ENCODE measurements at places on chromosomes 5 and 9.

DNA sequence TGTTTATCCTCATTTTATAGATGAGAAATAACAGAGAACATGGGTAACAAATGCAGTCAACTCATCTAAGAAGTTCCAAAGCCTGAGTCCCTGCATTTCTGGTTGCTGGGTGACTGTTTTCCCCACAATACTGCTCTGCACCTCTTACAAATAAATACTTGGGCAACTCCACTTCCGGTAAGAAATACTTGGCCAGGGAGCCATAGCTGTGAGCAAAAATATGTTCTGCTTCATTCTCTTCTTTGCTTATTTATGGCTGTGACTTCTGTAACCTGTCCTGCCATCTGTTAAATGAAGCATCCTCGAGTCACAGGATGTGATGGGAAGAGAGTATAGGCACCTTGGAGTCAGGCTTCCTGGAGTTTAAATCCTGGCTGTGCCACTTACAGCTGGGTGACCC, 49.9 kb downstream of the GDNF start:
- DNase-seq: no peak

DNA sequence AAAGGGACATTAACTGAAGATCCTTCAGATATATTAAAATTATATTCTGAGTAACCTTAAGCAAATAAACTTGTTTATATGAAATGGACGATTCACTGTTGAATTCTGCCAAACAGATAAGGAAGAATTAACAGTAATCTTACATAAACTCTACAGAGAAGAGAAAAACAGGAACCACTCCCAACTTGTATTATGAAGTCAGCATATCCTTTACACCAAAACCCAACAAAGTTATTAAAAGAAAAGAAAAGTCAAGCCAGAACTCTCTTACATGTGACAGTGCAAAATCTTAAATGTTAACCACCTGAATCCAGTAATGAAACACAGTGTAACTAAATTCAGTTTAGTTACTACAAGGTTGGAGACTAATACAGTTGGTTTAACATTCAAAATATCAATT, 185.8 kb downstream of the DEPDC1B start:
- no peak for DNase-seq

GRCh38 chr9:14043483-14043882, 270.5 kb downstream of the NFIB start:
- DNase-seq: no peak

GRCh38 chr5:127358740-127359139, 68.1 kb downstream of the MEGF10 start:
- DNase-seq: no peak

GRCh38 chr5:4005335-4005734, 409.7 kb downstream of the IRX1 start:
- DNase-seq: no peak

DNA sequence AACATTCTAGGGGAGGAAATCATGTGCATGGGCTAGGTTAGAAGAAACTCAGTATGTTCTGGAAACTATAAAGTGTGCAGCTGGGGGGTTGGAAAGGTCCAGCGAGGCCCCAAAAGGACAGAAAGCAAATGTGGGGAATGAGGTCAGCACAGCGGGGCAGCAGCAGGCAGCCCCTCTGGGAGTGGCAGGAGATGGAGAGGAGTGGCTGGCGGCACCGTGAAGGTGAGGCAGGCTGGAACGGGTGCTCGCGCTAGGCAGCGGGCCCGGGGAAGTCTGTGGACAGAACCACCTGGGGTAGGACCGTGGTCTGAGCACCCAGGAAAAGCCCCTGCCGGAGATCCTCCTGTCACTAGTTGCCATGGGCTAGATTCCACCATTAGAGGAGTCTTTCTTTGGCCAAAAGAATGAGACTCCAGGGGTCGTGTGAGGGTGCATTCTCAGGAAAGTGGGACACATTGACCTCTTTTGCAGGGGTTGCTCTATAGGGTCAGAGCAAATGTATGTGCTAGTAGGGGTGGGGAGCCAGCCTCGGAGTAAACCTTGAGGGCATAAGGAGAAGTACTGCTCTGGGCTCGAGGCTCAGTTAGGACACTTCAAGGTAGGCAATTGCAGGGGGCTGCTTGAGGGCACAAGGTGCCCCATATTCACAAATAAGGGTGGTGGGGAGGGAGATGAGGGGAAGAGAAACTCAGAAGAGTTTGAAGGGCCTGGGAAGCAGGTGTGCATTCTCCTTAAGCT, 61.2 kb downstream of the IL6ST start:
- DNase-seq: no peak

- no peak for DNase-seq
Observed at GRCh38 chr5:153960269-153961215, 78.2 kb downstream of the FAM114A2 start.

GRCh38 chr5:132471151-132471907, 19.2 kb downstream of the IRF1 start:
- DNase-seq: no peak

- DNase-seq: no peak
Observed at GRCh38 chr5:142865631-142866030, 95.5 kb downstream of the ARHGAP26 start.

DNA sequence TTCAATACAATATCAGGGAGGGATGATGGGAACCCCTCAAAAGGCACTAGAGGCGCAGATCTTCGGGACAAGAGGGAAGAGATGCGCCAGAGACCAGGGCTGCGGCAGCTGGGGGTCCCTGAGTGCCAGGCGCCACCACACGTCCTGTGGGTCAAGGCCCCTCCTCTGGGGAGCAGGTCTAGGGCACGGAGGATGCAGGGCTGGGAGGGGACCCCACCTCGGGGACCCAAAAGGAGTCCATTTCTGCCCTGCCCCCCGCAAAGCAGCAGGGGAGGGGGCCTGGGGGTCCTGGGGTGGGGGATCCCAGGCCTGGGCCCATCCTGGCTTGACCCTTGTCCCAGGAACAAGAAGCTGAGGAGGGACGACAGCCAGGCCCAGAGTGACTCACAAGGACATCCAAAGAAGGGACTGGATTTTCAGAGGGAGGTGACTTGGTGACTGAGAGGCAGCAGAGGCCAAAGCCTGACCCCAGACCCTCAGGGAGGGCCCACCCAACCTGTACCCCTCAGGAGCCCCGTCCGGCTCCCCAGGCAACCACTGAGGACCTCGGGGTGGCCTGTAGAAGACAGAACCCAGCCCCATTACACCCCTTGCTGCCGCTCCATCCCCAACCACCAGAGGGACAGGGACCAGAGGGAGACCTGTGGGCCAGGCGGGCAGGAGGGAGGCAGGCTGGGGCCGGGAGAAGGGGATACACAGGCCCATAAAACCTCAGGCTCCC, 54.2 kb downstream of the LRSAM1 start:
- DNase-seq: peak; percentile 35

DNA sequence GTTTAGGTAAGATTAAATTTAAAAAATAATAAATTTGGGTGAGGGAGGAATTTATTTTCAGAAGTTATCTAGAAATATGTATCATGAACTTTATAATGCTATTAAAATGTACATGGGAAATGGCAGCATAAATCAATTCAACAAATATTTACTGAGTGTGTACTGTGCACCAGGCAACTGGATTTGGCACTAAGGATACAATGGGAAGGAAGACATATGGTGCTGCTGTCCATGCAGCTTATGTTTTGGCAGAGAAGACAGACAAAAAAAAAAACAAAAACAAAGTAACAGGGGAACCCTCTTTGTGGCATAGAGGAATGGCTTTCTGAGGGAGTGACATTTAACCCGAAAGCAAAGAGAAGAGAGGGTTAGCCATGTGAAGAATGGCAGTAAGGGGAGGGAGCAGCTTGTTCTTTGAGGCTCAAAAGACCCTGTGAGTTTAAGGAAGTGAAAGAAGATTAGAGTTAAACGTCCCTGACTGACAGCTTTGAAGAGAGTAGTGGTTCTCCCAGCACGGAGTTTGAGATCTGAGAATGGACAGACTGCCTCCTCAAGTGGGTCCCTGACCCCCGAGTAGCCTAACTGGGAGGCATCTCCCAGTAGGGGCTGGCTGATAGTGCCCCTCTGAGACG, 23.9 kb downstream of the CNTRL start:
- no peak for DNase-seq

DNA sequence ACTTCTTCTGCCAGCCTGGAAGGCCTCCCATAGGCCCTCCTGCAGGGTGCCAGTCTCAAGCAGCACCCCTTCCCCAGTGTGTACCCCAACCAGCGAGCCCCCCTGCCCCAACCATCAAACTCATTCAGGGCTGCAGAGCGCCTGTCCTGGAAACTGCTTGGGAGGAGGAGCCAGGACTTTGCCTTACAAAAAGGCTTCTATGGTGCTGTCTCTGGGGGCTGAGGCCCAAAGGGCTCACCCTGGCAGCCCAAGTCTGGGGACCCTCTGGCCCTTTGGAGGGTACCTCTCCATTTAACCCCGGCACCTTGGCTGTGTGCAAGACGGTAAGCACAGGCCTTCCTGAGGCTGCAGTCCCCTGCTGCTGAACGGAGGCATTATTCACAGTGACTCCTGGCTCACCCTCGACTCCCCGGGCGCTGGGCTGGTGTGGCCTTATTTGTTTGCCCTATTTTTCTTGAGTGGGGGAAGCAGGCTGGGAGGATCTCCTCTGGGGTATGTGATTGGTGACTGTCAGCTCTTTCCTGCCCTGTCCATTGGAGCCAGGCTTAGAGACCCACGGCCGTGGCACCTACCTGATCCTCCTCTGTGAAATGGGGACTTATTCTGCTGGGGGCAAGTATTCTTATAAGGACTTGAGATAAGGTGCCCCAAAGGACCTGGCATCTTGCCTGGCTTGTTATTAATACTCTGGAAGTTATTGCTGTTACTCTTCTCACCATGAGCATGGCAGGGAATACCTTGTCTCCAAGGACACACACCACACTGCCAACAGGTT, 5.8 kb downstream of the LMX1B start:
- no peak for DNase-seq

GRCh38 chr9:15142878-15143534, 164.0 kb downstream of the TTC39B start:
- DNase-seq: peak; percentile 70

GRCh38 chr5:175603987-175604739, 53.7 kb upstream of the HRH2 start:
- no peak for DNase-seq

DNA sequence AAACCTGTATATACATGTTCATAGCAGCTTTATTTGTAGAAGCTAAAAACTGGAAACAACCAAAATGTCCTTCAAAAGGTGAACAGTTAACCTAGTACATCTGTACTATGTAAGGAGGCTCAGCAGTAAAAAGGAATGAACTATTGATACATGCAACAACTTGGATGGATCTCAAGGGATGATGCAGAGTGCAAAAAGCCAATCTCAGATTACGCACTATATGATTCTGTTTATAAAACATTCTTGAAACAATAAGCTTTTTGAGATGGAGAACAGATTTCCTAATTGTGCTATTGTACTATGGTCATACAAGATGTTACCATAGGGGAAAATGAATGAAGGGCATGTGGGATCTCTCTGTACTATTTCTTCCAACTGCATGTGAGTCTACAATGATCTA, 88.9 kb downstream of the PAM start:
- DNase-seq: no peak

- no peak for DNase-seq
Observed at GRCh38 chr5:14036514-14036913, 92.0 kb upstream of the DNAH5 start.

- no peak for DNase-seq
Observed at GRCh38 chr5:107274571-107274970, 396.2 kb downstream of the EFNA5 start.

DNA sequence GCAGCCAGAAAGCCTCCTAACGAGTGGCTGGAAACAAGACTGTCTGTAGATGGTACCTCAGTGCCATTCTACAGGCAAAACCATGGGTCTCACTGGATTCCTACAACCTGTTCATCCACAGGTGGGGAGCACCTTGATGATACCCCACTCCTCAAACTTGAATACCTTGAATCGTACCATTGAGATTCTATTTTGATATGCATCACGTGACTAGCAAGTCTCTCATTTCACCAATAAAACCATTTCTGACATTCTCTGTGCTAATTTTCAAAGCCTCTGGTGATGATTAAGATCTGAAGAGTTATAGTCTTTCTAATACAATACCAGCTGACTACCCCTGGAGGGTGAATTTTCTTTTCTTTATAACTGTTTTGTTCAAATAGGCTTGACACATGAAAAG, 188.9 kb downstream of the ADAMTS12 start:
- DNase-seq: no peak

DNA sequence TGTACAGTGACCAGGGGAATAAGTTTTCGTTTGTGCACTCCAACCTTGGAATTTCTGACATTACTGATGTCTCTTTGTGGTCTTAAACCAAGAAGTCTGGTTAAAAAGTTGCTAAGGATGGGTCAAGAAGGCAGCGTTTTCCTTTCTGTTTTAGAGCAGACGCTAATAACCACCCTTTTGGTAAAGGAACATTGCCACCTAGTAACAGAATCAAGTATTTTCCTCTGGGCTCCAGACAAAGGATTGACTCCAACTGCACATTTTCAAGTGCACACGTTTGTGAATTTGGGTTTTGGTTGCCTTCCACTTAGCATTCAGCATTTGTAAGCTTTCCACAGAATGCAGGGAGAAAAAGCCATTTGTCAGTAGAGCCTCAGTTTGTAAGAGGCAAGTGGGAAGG, 22.2 kb upstream of the CEP78 start:
- no peak for DNase-seq

DNA sequence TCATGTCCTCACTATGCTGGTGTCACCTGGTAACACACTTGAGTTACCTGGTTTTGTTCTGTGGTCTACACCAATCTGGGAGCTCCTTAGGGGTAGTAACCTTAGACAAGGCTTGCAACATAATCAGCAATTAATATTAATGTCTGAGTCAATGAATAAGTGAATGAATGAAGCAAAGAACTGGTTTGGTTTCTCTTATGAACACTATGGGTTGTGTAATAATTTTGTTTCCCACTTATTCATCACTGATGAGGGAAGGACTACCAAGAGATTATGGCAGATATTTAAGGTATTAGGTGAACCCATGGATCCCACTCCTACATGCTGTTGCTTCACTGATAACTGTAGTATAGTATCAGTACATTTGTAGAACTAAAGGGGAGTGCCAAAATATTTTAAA, 116.0 kb downstream of the SLC12A2 start:
- no peak for DNase-seq

- DNase-seq: no peak
Observed at GRCh38 chr9:83066771-83067170, 3.8 kb upstream of the RASEF start.

DNA sequence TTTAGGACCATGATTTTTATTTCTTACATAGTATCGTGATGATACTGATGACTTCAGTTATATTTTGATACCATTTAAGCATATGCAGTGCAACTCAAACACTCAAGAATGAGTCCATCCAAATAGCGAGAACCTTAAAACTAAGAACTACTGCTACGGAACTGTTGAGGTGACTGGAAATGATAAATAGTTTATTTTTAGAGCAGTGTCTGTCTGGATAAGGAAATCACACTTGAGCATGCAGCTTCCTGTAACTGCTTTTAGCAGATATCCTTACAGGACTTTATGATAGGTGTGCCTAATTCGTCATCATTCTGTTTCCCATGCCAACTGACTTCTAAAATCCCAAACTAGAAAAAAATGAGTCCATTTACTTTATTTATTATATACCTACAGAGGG, 85.5 kb downstream of the ADGRV1 start:
- no peak for DNase-seq

GRCh38 chr5:14143546-14143840, 351 bp downstream of the TRIO start:
- no peak for DNase-seq

All from iPS DF 6.9 (cell line).